ENCODE measurements at places on chromosomes 2 and 18. TPM values are rescaled to one million over a fixed set of nuclear protein-coding genes. Genes with fewer than 3 reads are reported as not detected.
A peak's percentile ranks its signal among the peaks of the same experiment; 100 is the strongest.

GRCh38 chr2:215907147-215907546 is 106.2 kb downstream of the MREG start:
- no peak for DNase-seq

GRCh38 chr18:29892960-29893558 is 1149.5 kb downstream of the DSC3 start:
- no peak for DNase-seq

GRCh38 chr2:231666171-231667095 is 41.9 kb upstream of the PTMA start:
- peak; percentile 91 for DNase-seq

Gene SDC1
- 0.62 TPM for polyA plus RNA-seq

Gene PTPRN
- 0.08 TPM for polyA plus RNA-seq

Gene VWC2L
- polyA plus RNA-seq, result not detected
